ENCODE measurements at places on chromosomes 3 and 15. TPM values are rescaled to one million over a fixed set of nuclear protein-coding genes. Genes with fewer than 3 reads are reported as not detected.

FES gene
- total RNA-seq: 24.4 TPM

CPN2 gene
- total RNA-seq: not detected

DUOX1 gene
- total RNA-seq: 0.66 TPM

KY gene
- total RNA-seq: not detected

TAMM41 gene
- 10.9 TPM for total RNA-seq

SIDT1 gene
- 8.8 TPM for total RNA-seq

EID1 gene
- total RNA-seq: 60.0 TPM

- no peak overlapping the region for H3K27ac ChIP-seq
- no peak overlapping the region for H3K4me3 ChIP-seq
- DNase-seq: no peak
- no peaks in the 10 kb centered on the region for H3K36me3 ChIP-seq
- H3K27me3 ChIP-seq: no peaks in the 10 kb centered on the region
Observed at GRCh38 chr3:180176059-180176458, 139.3 kb upstream of the PEX5L start.

GRCh38 chr15:92023965-92024364, 170.5 kb downstream of the SLCO3A1 start:
- no peak overlapping the region for H3K27ac ChIP-seq
- H3K4me1 ChIP-seq: no peaks in the 10 kb centered on the region
- no peak overlapping the region for H3K4me3 ChIP-seq

GRCh38 chr3:174266476-174266875, 592.7 kb upstream of the NAALADL2 start:
- DNase-seq: no peak
- H3K27ac ChIP-seq: no peak overlapping the region
- no peaks in the 10 kb centered on the region for H3K36me3 ChIP-seq
- H3K4me3 ChIP-seq: no peak overlapping the region
- H3K4me1 ChIP-seq: no peaks in the 10 kb centered on the region

GRCh38 chr3:115652738-115653137, 29.4 kb downstream of the GAP43 start:
- no peaks in the 10 kb centered on the region for H3K27me3 ChIP-seq
- peaks cover under 1% of the 10 kb centered on the region for H3K4me1 ChIP-seq
- DNase-seq: no peak
- no peak overlapping the region for H3K27ac ChIP-seq
- H3K36me3 ChIP-seq: no peaks in the 10 kb centered on the region
- no peak overlapping the region for H3K4me3 ChIP-seq

GRCh38 chr15:97992823-97993222, 32.3 kb downstream of the ARRDC4 start:
- no peak overlapping the region for H3K4me3 ChIP-seq
- DNase-seq: no peak
- peak overlapping the region; percentile 69 for H3K27ac ChIP-seq
- H3K4me1 ChIP-seq: peaks cover 47% of the 10 kb centered on the region
- no peaks in the 10 kb centered on the region for H3K36me3 ChIP-seq

DNA sequence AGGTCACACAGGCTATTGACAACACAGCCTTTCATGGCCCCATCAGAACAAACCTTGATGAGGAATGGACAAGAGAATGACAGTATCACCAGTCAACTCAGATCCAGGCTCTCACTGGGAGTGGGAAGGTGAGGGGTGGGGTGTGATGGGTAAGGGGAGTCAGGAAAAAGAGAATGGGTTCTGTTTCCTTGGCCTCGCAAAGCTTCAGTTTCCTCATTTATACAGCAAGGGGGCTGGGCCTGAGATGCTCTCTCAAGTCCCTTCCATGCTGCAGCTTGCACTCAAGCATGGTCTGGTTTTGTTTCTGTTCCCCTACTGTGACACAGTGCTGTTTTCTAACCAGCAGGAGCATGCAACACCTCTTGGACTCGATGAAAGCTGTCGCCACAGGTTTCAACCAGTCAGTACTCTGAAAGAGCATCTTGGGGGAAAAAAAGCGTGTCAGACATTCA, 65.7 kb upstream of the IL12A start:
- no peak for DNase-seq
- no peaks in the 10 kb centered on the region for H3K4me1 ChIP-seq
- no peak overlapping the region for H3K27ac ChIP-seq
- H3K4me3 ChIP-seq: no peak overlapping the region

DNA sequence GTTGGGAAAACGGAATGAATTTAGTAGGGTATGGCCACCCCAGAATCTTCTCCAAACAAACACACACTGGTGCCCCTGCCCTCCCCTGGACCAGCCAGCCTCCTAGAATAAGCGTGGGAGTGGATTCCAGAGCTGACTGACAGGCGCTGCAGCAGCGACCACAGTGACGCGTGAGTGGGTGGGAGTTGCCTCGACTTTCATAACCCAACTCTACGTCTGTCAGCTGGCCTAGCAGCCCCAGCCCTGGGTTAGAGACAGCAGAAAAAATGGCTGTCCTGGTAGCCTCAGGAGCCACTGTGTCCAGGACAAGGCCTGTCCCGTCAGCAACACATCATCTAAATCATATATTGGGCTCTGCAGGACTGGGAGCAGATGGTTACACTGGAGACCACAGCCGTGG, 10.0 kb downstream of the PLA2G4B start:
- DNase-seq: no peak
- H3K27ac ChIP-seq: no peak overlapping the region
- peaks cover 10% of the 10 kb centered on the region for H3K4me1 ChIP-seq

DNA sequence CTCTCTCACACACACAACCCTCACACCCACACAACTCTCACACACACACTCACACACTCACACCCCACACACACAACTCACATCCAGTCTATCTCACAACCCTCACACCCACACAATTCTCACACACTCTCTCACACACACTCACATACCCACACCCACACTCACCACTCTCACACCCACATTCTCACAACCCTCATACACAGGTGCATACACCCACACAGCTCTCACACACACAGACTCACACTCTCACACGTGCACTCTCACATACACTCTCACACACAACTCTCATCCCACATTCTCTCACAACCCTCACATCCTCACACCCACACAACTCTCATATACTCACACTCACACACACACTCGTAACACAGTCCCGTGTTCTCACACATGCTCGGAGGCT, 134.4 kb downstream of the FBLN2 start:
- no peaks in the 10 kb centered on the region for H3K27me3 ChIP-seq
- no peak overlapping the region for H3K4me3 ChIP-seq
- H3K4me1 ChIP-seq: no peaks in the 10 kb centered on the region
- DNase-seq: no peak

- H3K27me3 ChIP-seq: no peaks in the 10 kb centered on the region
- no peak overlapping the region for H3K4me3 ChIP-seq
- H3K4me1 ChIP-seq: peaks cover 15% of the 10 kb centered on the region
- H3K36me3 ChIP-seq: no peaks in the 10 kb centered on the region
Observed at GRCh38 chr15:52445553-52445952, 83.1 kb downstream of the MYO5A start.

GRCh38 chr3:21229426-21230135, 521.4 kb downstream of the ZNF385D start:
- no peaks in the 10 kb centered on the region for H3K36me3 ChIP-seq
- DNase-seq: no peak
- no peak overlapping the region for H3K4me3 ChIP-seq
- no peaks in the 10 kb centered on the region for H3K4me1 ChIP-seq
- no peaks in the 10 kb centered on the region for H3K27me3 ChIP-seq

- no peak overlapping the region for H3K27ac ChIP-seq
- DNase-seq: no peak
- H3K36me3 ChIP-seq: no peaks in the 10 kb centered on the region
- no peaks in the 10 kb centered on the region for H3K27me3 ChIP-seq
Observed at GRCh38 chr3:39457361-39457760, 10.1 kb upstream of the MOBP start.

- no peaks in the 10 kb centered on the region for H3K27me3 ChIP-seq
- DNase-seq: peak; percentile 40
- peak overlapping the region; percentile 94 for H3K27ac ChIP-seq
- peaks cover 39% of the 10 kb centered on the region for H3K4me1 ChIP-seq
Observed at GRCh38 chr3:48301800-48302166, 31.7 kb downstream of the SPINK8 start.

DNA sequence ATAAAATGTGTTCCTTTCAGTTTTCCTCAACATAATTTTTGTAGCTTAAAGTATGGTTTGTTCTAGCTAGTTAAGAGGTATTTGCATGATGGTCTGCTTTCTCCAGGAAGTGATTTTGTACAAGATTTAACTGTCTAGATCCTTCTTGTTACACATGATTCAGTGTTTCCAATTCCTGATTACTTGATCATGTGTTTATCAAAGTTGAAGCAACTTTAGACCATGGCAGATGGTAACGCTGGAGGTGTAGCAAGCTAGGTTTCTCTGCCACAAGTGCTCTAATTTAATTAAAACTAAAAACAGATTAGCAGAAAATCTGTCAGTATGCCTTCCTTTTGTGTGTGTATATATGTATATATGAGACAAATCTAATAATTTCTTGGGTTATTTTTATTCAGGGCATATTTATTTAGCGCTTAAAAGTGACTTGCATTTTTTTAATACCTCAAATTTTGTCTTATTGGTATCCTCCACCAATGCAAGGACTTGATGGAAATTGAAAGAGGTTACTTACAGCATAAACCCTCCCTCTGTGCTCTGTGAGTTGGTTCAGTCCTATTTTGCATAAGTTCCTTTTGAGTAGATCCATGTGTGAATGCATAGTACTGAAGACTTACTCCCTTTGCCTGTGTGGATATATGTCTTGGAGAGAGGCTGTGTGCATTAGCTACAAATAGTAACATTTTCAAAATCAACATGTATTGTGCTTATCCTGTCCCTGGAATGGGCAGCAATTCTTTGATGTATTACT, 157.3 kb upstream of the CGNL1 start:
- H3K36me3 ChIP-seq: no peaks in the 10 kb centered on the region
- peaks cover 40% of the 10 kb centered on the region for H3K4me1 ChIP-seq
- peak overlapping the region; percentile 9 for H3K27ac ChIP-seq

GRCh38 chr3:190577225-190577624, 63.3 kb downstream of the IL1RAP start:
- H3K27me3 ChIP-seq: no peaks in the 10 kb centered on the region
- peaks cover 4% of the 10 kb centered on the region for H3K4me1 ChIP-seq
- H3K4me3 ChIP-seq: no peak overlapping the region
- no peaks in the 10 kb centered on the region for H3K36me3 ChIP-seq
- no peak for DNase-seq
- no peak overlapping the region for H3K27ac ChIP-seq

- peaks cover 26% of the 10 kb centered on the region for H3K4me1 ChIP-seq
- H3K27ac ChIP-seq: no peak overlapping the region
Observed at GRCh38 chr3:195201295-195201694, 69.7 kb downstream of the XXYLT1 start.

- no peaks in the 10 kb centered on the region for H3K27me3 ChIP-seq
- H3K36me3 ChIP-seq: no peaks in the 10 kb centered on the region
- H3K4me3 ChIP-seq: no peak overlapping the region
- H3K27ac ChIP-seq: no peak overlapping the region
Observed at GRCh38 chr3:6392123-6392522, 468.8 kb upstream of the GRM7 start.

DNA sequence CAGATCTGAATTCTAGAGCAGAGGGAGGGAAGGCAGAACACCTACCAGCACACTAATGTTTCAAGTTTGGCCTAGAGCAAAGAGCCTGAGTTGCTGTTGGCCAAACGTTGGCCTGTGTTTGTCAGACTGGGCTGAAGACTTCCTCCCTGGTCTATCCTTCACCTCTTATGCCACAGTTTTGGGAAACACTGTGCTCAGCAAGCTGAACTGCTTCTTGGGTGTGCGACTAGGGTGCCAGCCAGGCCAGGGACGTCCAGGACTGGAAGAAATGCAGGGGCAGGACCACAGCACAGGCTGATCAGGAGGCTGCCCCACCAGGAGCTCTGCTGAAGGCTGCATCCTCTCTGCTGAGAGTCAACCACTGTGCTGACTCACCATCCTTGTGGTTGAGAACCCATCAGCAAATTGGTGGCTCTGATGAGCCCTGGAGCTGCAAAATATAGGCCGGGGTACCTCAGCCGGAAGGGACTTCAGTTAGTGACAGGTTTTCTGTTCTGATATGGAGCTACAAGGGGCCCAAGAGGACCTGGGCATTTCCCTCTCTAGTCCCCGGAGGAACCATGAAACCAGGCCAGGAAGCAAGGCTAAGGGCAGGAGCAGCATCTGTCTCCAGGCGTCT, 131.6 kb upstream of the RASGRP1 start:
- H3K27ac ChIP-seq: no peak overlapping the region
- H3K4me3 ChIP-seq: no peak overlapping the region
- no peaks in the 10 kb centered on the region for H3K27me3 ChIP-seq
- no peaks in the 10 kb centered on the region for H3K4me1 ChIP-seq
- no peaks in the 10 kb centered on the region for H3K36me3 ChIP-seq

DNA sequence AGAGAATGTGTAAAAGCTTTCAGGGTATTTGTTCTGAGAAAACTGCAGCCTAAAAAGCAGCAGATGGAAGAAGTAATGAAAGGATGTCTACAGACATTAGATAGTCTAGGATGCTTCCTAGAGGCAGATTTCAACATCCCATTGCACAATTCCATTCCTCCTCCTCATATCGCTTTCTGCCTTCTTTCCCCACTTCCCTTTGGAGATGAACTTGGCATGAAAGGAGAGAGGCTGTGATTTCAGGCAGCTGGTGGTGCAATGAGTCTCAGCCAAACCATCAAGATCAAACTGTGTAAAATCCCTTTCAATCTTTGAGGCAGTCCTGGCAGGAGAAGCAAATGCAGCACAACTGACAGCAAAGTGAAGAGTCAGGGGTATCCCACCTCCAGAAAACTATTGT, 438.7 kb upstream of the KCNMB2 start:
- no peak overlapping the region for H3K4me3 ChIP-seq
- H3K27ac ChIP-seq: no peak overlapping the region
- H3K36me3 ChIP-seq: no peaks in the 10 kb centered on the region
- no peaks in the 10 kb centered on the region for H3K27me3 ChIP-seq
- H3K4me1 ChIP-seq: peaks cover 4% of the 10 kb centered on the region
- DNase-seq: no peak

DNA sequence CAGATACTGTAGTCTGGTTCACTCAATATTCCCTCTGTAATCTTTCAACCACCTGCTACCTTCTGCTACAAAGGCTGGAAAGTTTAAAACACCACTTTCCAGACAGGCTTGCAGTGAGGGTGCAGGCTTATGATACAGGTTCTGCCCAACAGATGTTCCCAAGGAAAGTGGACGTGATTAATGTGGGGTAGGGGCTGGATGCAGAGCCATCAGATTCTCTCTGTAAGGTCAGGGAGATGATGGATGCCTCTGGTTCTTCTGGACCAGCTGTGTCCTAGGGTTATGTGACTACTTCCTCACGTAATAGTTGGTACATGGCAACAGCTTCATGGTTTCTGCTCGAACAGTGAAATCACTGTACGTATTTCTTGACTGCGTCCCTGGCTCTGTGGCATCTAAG, 11.1 kb downstream of the GPR176 start:
- DNase-seq: no peak
- H3K36me3 ChIP-seq: no peaks in the 10 kb centered on the region
- H3K4me3 ChIP-seq: no peak overlapping the region
- no peak overlapping the region for H3K27ac ChIP-seq
- no peaks in the 10 kb centered on the region for H3K27me3 ChIP-seq
- no peaks in the 10 kb centered on the region for H3K4me1 ChIP-seq

DNA sequence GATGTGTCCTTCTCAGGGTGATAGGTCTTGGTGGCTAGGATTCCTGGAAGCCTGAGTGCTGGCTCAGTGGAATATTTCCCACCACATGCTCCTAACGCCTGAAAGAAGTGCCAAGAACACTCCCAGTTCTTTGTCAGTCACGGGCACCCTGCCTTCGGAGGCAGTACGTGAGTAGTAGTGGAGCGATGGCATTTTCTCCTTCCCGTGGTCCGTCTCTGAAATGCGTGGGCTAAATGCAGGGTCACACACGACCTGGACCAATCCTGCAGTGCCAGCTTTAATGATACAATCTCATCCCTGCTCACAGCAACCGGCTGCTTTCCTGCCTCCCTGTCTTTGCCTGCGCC, 14.5 kb downstream of the H1-8 start:
- no peaks in the 10 kb centered on the region for H3K36me3 ChIP-seq
- no peak overlapping the region for H3K4me3 ChIP-seq
- H3K27ac ChIP-seq: no peak overlapping the region
- H3K4me1 ChIP-seq: peaks cover 11% of the 10 kb centered on the region

- no peak for DNase-seq
- H3K36me3 ChIP-seq: no peaks in the 10 kb centered on the region
- no peak overlapping the region for H3K4me3 ChIP-seq
Observed at GRCh38 chr3:161489395-161489794, 7.2 kb upstream of the OTOL1 start.

Data from body of pancreas (tissue), 4 donors.